Cardiac fibroblast (primary cell): ENCODE measurements at places on chromosomes 7 and 10.

- DNase-seq, result no peak
Observed at GRCh38 chr7:157018997-157019608, 8.6 kb upstream of the MNX1 start.

- peak; percentile 48 for DNase-seq
Observed at GRCh38 chr7:157320608-157320980, 16.2 kb upstream of the DNAJB6 start.

- no peak for DNase-seq
Observed at GRCh38 chr10:24039897-24040296, 169.0 kb upstream of the KIAA1217 start.

GRCh38 chr7:15305002-15305600 is 256.7 kb downstream of the AGMO start:
- peak; percentile 68 for DNase-seq

DNA sequence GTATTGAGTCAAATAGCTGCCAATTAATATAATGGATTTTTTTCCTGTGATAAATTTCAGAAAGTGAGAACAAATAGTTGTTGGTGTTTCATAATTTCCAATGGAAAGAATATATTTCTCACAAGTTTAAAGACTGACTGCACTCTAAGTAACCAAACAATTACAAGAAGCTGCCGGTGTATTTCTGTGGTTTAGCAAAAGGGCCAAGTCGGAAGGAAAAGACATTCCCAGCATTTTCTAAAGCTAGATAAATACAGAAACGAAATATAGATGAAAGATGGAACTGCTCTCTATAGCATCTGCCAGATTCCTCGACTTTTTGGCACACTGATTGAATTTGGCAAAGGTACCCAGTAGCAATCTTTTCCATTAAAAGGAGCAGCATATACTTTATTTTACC is 92.7 kb upstream of the MKX start:
- no peak for DNase-seq

GRCh38 chr10:60073781-60074656 is 167.7 kb upstream of the CCDC6 start:
- DNase-seq, result no peak

GRCh38 chr7:200704-201103 is 8.3 kb downstream of the FAM20C start:
- no peak for DNase-seq

GRCh38 chr7:157937406-157937805 is 600.6 kb downstream of the DNAJB6 start:
- no peak for DNase-seq

- peak; percentile 82 for DNase-seq
Observed at GRCh38 chr10:13348216-13349017, at the start of gene SEPHS1. TSS of gene SEPHS1 (minus strand) at chr10:13348293. CDS start at chr10:13344950, 3,343 bp downstream.

GRCh38 chr7:37977243-37977642 is 56.8 kb downstream of the EPDR1 start:
- DNase-seq, result no peak

DNA sequence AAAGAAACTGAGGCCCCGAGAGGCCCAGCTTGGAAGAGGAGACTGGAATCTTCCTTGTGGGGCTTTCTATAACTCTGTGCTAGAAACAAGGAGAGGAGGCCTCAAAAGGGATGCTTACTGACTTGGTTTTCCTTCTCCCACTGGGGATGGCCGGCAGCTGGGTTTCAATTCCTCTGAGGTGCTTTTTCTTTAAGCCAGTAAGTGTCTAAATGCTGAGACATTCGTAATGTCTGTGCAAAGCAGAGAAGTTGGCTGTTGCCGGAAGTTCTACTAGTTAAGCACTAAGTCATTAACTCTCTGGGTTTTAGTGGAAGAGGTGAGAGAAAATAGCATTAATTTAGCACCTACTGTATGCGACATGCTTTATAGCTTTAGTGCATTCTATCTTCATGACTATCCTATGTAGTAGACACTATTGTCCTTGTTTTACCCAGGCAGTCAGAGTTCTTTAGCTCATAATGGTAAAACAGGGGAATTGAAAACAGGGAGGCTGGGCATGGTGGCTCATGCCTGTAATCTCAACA is 135.2 kb downstream of the RGS10 start:
- DNase-seq, result no peak

DNA sequence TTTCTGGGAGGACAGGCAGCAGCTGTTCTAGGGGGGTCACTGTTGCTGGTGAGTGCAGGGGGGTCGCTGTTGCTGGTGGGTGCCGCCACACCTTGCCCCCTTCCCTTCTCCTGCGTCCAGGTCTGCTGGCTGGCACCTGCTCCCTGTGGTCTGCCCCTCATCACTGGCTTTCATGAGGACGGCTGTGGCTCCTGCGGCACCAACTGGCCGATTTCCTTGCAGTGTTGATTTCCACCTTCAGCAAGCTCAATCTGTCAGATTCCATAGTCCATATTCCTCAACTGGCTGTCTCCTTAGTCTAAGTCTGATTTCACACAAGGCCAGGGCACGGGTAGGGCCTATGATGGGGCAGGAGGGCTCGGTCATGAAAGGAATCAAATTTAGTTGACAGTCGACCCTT is 23.4 kb upstream of the GRB10 start:
- DNase-seq, result no peak

DNA sequence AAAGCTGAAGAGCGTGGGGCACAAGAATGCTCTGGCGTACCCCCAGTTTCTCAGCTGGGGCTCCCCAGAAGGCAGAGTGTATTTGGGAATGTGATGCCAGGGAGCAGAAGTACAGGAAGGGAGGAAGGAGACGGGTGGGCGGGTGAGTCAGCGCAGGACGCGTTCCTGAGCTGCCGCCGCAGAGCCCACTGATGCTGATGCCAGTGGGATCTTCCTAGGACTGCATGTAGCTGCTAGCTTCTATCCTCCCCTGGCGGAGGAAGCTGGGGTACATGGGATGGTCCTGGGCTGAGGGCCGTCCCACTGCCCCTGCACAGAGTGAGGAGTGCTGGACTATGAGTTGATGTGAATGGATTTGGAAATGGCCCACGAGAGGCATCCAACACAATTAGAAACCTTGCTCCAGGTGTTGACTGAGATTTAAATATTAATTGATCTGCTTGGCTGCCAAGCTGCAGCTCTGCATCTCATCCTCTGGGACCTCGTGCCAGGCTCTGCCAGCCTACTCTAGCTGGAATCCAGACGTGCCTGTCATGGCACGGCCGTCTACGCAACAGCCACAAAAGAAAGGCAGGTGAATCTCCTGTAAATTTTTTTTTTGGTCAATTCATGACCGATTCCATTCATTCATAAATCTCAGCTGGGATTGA is 66.2 kb upstream of the RHEB start:
- no peak for DNase-seq

- no peak for DNase-seq
Observed at GRCh38 chr10:51521605-51522004, 177.8 kb downstream of the CSTF2T start.

DNA sequence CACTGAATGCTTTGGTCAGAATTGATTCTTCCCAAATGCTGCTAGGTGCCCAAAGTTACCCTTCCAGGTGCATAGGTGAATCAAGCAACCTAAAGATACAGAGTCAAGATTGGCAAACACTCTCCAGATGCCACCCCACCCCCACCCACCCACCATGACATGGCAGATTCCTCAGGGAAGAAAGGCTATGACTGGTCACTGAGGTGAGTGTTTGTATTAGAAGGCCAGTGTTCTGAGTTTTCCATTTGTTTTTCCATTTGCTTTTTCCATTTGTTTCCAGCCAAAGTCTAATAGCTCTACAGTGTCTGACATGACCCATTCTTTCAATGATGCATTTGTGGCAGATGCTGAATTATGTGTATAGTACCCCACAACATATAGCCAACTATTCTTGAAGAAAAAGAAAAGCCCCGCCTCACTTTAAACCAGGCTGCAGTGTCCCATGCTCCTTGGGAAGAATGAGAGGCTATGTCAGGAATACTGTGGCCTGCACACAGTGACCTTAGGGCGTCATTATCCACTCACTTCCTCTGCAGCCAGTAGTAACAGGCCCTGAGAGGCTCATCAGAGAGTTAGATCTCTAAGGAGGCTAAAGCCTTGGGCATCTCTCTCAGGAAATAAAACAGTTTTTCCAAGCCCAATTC is 16.1 kb upstream of the HIBADH start:
- DNase-seq, result no peak

DNA sequence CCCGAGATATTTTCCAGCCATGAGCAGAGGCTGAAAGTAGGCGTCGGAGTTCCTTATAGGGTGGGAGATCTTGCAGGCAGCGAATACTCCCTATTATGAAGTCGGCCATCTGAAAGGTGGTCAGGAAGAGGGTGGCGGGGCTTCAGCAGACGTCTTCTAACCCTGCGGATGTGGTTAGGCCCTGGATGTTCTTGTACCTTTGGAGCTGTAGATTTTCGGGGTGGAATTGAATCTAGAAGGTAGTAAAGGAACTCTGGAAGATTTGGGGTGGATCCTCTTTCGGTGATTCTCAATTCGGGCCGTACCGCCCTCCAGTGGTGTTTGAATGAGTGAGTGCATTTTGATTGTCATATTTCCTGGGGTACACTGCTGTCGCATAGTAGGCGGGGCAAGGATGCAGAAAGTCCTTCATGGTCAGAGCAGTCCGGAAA is 635 bp downstream of the NUP205 start:
- DNase-seq, result peak; percentile 59

GRCh38 chr10:87658321-87658795 is 1.3 kb upstream of the PAPSS2 start:
- DNase-seq, result no peak

DNA sequence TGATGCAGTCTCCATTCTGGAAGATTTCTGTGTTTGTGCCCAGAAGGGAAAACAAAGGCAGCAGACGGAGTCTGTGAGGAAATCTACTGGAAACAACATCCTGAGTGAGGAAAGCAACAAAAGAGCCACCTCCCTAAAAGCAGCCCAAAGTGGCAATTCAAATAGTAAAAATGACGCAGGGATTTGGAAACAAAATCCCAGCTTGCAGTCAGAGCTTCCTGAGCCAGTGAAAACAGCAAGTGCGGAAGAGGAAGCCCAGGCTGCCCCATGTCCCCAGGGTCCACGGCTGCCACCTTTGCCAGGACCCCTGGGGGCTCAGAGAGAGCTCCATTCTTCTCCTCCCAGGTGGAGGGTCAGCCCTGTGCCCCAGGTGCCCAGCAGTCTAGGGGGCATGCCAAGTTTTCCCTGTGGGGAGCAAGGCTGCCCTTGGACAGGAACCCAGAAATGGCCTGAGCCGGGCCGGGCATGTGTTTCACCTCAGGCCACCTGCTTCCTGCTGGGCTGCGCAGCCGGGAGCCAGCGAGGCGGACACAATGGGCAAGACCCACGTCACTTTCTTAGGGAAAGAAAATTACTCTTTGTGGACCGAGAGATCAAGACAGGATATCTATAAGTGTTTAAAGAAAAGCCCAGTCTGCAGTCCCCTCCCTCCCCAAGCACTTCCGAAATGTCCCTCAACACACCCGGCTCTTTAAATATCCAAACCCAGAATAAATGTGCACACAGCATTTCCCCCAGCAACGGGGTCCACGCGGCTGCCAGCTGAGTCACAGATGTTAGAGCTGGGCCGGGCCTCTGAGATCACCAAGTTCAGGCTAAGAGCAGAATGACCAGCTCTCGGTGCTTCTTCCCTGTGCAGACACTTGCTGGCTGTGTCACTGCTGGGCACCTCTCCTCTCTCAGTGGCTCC is 231.1 kb downstream of the ARHGAP12 start:
- peak; percentile 84 for DNase-seq

DNA sequence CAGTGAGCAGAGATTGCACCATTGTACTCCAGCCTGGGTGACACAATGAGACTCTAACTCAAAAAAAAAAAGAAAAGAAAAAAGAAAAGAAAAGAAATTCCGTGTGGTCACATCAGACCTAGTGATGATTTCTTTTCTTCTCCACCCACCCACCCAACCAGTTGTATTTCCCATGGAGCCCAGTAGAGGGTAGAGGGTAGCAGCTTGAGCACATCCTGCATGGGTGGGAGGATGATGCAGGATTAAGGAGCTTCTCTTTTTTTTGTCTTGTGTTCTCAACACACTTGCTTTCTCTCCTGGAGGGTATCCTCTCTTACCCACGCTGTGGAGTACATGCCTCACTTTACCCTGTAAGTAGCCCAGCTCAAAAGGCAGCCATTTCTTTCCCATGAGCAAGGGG is 118.6 kb upstream of the CARD11 start:
- DNase-seq, result peak; percentile 43

- no peak for DNase-seq
Observed at GRCh38 chr7:137850972-137851945, 4.5 kb upstream of the DGKI start.

DNA sequence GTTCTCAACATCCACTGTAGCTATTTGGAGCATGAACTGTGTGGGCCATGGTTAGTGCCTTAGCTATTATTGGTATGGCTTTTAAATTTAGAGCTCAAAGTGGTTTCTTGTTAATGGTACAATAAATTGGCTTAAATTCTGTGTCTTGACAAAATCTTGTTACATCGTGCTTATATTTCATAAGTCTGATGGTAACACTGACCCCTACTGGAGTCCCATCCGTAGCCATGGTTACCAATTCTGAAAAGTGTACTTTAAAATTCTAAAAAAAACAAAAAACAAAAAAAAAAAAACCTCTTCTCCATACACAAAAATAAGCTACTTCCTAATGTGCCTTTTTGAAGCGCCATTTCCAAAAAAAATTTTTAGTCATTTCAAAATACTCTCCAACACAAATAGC is 6.4 kb upstream of the RPP30 start:
- DNase-seq, result peak; percentile 65

DNA sequence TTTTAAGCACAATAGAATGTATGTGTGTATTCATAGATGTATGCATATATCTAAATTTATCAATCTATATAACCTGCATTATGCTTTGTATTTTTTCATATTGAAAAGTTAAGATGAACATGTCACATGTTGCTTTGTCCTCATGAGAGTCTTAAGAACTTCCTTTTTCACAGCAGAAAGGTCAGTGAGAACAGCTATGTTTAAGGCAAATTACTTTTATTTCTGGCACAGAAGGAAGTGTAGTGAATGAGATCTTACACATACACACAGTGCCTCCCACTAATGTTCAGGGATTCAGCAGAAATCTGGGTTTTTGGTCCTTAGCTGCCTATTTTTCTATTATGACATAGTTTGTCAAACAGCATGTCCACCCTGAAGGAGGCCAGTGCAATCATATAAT is 134.8 kb downstream of the TMEM26 start:
- no peak for DNase-seq

GRCh38 chr7:88184848-88185304 is 35.0 kb downstream of the SRI start:
- DNase-seq, result peak; percentile 59

DNA sequence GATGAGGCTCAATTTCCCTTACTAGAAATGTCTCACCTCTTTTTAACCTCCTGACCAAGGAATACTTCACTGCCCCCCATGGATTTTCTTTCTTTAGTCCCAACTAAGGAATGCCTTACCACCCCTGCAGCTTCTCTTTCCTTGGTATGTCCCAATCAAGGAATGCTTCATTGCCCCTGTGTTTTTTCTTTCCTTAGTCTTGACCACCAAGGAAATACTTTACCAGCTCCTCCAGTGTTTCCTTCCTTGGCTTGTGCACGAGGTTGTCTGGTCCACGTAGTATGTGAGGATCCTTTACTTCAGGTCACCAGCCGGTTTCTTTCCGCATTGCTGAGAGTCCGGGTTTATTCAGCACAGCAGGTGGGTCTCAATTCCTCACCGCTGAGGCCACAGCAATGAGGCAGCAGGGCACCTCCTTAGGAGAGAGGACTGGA is 59.3 kb downstream of the CYP2C9 start:
- no peak for DNase-seq
